ENCODE measurements at places on chromosomes 6 and 20.

- DNase-seq = no peak
Observed at GRCh38 chr20:25320035-25320800, 70.4 kb downstream of the ABHD12 start.

DNA sequence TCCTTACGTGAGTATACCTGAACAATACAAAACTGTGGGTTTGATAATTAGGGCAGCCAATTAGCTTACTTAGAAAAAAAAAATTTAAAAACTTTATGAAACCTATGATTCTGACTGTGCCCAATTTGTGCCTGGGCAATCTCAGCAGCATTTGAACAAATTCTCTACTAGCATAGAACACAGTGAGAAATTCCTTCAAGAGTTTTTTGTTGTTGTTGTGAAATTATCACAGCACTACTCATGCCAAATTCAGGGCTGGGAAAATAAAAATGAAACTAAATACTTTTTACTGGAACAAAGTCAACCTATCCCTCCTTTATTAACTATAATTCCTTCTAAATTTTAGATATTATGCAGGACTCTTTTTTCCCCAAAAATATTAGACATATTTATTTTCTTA is 42.9 kb downstream of the POU3F2 start:
- DNase-seq = no peak

DNA sequence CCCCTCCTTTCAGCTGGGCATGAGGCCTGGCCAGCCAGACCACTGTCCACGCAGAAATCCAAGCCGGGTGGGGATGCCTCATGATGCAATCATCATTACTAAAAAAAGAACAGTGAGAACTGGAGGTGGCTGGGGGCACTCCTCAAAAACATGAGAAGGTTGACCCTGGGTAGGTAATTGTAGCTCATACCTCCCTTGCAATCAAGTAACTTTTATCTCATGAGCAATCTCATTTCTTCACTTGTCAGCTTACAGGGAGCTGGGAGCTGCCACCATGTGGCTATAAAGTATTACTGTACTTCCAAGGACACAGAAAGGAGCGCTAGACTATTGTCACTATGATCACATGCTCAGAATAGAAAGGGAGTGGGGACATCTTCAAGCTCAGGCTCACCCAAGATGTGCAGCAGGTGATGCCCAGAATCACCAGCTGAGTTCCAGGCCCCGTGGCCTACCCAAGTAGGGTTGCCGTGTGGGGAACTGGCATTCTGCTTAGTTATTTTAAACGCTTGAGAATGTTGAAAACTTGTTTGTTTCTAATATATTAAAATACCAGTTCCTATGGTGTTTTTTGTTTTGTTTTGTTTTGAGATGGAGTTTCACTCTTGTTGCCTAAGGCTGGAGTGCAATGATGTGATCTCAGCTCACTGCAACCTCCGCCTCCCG is 3.0 kb upstream of the CDH26 start:
- no peak for DNase-seq

DNA sequence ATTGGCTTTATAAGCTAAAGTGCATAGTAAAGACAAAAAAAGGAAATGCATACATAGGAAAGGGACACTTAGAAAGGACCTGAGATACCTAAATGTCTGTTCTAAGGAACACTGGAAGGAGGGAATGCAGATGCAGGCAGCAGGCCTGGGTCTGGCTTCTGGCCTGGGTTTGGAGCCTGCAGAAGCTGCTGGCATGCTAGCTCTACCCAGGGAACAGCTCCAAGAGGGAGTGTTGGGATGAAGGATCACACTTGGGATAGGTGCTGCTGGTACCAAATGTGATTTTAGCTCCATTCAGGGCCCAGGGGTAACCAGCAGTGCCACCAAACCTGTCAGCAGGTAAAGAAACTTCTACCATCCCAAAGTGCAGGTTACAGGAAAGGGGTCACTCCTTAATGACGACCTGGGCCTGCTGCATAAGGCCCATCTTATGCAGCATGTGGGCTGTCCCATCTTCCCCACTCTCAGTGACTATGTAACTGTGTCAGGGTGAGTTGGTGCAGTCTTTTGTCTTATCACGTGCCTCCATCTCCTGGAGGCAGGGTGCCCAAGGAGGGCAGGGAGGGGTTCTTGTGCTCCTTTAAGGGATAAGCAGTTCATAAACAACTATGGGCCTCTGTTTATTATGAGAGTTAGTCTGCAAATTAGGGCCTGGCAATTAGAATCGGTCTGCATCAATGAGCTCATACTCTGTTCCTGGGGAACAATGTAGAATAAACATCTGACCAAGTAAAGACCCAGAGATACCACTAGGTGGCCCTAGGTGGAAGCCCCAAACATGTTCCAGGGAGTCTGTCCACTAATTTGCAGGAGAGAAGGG is 26.9 kb downstream of the DDX27 start:
- DNase-seq = no peak

DNA sequence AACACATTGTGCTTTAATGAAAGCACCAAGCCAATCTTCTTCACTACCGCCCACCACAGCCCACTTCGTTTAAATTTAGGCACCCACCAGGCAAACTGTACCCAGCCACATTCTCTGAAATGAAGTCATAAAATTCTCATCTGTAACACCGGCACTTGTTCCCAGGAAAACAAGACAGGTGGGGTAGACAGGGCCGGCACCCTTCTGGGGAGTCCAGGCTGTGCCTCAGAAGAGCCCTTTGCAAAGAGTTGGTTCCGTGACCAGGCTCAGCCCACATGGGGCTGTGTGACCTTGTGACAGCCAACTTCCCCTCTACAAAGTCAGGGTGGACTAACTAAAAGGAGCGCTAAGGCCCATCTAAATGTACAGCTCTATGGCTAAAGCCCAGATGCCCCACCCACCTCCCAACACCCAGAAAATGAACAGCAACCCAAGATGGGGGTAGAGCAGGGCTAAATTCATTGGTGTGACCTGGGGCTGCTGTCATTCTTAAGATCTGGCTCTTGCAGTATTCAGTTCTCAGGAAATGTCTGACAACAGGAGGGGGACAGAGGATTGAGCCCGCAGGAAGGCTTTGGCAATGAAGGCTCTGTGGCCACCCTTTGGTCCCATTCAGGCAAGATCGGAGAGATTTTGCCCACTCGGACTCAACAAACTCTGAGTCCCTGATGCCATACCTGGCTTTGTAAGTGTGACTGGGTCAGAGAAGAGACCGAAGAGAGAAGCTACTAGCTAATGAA is 56.7 kb downstream of the TRERF1 start:
- DNase-seq = no peak

GRCh38 chr6:163367497-163368183 is 46.9 kb upstream of the QKI start:
- DNase-seq = no peak

DNA sequence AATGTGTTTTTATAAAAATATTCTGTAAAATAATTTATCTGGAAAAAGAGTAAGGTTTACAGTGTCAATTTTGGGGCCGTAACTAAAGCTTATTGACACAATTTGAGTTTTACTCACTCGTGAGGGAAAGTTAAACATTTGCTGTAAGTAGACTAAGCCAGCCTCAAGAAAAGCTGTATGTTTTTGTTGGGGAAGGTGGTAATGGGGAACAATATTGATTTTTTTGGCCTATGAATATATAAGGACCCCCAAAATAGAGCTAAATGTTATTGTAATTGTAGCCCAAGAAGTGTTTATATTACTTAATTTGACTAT is 1.4 kb downstream of the SENP6 start:
- DNase-seq = no peak

GRCh38 chr6:13794184-13794583 is 20.2 kb downstream of the MCUR1 start:
- no peak for DNase-seq

- DNase-seq = no peak
Observed at GRCh38 chr6:170445971-170446370, 107.1 kb downstream of the PSMB1 start.

- no peak for DNase-seq
Observed at GRCh38 chr6:88119769-88120168, 46.4 kb downstream of the CNR1 start.

GRCh38 chr6:49515485-49516146 is 15.9 kb downstream of the GLYATL3 start:
- DNase-seq = no peak

All from activated T-helper 9 cell treated with anti-CD3 and anti-CD28 coated beads, Interleukin-2, amount 50 U/mL, for 16 hours (primary cell).